ENCODE measurements at places on chromosomes 5 and 9.

DNA sequence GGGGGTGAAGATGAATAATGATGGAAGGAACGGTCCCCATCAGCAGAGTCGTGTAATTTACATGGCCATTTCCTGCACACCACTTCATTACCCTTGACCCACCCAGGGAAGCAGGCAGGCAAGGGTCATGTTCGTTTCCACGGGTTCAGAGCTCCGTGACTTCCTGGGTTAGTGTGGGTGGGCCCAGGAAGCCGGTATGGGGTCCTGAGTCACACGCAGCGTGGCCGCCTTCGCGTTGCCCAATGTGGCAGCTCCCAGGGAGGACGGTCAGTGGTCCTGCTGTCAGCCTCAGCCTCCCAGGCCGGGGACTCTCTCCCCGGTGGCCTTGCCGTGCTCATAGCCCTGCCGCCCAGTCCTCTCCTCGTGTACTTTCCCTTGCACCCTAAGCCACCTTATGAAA lies 5.1 kb upstream of the TERT start:
- no peak for DNase-seq

- DNase-seq: no peak
Measured at GRCh38 chr5:50922942-50923767, 256.7 kb downstream of the PARP8 start.

DNA sequence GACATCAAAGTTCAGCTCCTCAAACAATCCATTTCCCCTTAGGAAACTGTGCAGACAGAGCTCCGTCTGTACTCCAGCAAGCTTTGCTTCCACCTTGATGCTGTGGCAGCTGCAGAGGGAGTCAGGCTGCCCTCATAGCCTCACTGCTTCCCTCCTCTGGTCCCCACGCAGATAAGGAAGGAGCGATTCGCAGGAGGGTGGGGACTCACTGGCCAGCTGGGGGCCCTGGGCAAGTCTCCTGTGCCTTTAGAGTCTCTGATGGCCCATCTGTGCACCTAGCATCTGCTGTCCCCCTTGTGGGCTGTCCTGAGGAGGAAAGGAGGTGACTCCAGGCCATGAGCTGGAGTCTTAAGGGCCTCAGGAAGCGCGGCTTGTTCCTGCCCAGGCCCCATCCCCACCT lies 121.5 kb downstream of the ENTREP1 start:
- DNase-seq: no peak

DNA sequence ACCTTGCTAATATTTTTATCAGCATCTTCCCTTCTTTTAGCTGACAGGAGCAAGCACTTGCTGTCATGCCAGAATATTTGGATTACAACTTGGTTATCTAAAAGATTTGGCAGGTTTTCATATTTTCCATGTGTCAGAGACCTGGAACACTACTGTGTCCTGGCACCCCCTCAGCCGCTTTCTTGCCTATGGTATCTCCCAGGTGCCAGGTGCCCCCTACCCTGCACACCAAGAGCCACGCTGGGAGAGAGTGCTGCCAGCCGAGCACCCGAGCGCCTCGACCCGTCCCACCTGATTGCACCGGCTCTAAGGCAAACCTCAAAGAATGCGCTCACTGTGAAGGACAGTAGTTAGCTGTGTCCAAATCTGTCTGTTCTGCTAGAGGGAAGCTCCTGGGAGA lies 84.8 kb downstream of the GTF3C4 start:
- DNase-seq: no peak

DNA sequence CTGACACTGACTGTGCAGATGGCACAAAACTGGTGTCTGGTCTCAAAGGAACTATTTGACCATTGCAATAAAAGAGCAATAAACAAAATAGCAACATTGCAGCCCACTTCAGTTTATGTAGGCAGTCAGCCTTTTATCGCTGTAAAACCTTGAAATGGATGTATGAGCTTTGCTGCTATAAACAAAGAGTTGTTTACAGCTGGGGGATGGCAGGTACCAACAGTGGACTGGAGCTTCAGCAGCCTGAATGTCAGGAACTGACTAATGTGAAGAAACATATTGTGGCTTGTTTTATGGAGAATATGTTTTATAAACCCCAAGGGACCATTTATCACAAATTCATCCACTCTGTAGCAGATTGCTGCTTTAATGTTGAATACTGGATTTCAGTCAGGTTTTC lies 78.0 kb downstream of the PTPRD start:
- no peak for DNase-seq

GRCh38 chr5:60066502-60066901 lies 173.0 kb upstream of the PDE4D start:
- DNase-seq: peak; percentile 78

GRCh38 chr5:137186759-137187461 lies 312.2 kb downstream of the SPOCK1 start:
- DNase-seq: peak; percentile 60
